Subcutaneous preadipocyte (primary cell): ENCODE measurements at places on chromosomes 16 and 17. TPM values are rescaled to one million over a fixed set of nuclear protein-coding genes. Genes with fewer than 3 reads are reported as not detected.

The TPSAB1 gene
- not detected in 2 replicates for total RNA-seq

The OR4D1 gene
- total RNA-seq: not detected in 2 replicates

The FN3K gene
- 1.8 and 2.2 TPM in 2 replicates for total RNA-seq

The NXPH3 gene
- under 0.01 TPM in 1 of 2 replicates, not detected in the other for total RNA-seq

The SLC47A2 gene
- total RNA-seq: not detected in 2 replicates

The PRKCB gene
- under 0.01 TPM in 1 of 2 replicates, not detected in the other for total RNA-seq

The TOM1L1 gene
- total RNA-seq: 16.2 and 30.3 TPM in 2 replicates

The CACNA1H gene
- total RNA-seq: under 0.01 and 0.20 TPM in 2 replicates

The TAOK2 gene
- 32.3 and 42.2 TPM in 2 replicates for total RNA-seq

The TRAP1 gene
- 103 and 137 TPM in 2 replicates for total RNA-seq

The MILR1 gene
- total RNA-seq: 25.0 and 29.0 TPM in 2 replicates

The PERCC1 gene
- total RNA-seq: not detected in 2 replicates

The SLC2A4 gene
- under 0.01 TPM in 1 of 2 replicates, not detected in the other for total RNA-seq

The LDAF1 gene
- total RNA-seq: 23.1 and 32.7 TPM in 2 replicates

The TBX2 gene
- total RNA-seq: 22.0 and 41.6 TPM in 2 replicates
